ENCODE measurements at places on chromosomes 11 and 22.

DNA sequence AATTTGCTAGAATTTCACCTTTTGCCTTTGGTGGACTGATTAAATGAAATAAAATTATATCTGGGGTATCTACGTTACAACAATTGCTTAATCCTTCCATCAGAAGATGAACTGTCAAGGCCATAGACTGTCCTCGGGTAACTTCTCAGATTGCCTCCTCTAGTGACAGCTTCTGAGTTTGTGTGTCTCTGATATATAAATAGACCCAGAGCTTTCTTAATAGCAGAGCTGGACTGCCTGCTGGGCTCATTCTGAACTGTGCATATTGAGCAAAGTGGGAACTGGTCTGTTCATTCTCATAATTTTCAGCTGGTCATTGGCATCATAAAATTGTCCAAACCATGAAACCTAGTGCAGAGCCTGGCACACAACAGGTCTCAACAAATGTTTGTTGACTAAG is 99.1 kb upstream of the GRAMD1B start:
- DNase-seq = no peak

DNA sequence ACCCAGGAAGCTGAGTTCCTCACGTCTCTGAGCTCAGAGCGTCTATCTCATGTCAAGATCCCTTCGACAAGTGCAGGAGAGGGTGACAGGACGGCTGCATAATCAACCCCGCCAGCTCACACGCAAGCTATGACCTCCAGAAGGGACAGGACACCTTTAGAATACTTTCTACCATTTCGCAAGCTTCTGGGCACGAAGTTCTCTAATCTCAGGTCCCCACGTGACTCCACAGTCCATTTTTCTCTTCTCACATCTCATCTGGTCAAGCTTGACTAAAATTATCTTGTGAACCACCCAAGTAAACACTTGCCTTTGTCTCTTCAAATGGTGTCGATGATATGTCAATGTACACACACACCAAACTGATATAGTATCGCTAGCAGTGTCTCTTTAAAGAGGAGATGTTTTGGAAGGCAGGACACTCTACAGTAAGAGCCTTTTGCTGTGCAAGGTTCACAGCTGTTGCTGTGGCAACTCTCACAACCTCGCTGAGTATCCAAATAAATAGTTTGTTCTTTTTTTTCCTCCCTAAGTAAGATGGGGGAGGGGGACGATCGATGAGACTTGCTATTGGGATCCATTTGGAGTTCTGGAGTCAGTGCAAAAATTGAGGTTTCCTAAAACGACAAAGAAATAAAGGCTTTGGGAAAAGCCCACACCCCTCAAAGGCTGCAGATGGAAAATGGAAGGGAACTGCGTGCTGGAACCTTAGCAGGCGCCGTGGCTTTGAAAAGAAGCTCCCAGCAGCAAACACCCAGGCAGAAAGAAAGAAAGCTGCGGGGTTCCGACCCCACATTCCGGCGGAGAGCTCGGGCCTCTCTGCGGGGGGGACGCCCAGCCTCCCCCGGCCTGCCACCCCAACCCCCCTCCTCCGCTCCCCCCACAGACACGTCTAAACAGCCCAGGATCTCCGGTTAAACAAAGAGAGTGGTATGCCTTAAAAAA is 215.4 kb upstream of the UBASH3B start:
- DNase-seq = no peak

DNA sequence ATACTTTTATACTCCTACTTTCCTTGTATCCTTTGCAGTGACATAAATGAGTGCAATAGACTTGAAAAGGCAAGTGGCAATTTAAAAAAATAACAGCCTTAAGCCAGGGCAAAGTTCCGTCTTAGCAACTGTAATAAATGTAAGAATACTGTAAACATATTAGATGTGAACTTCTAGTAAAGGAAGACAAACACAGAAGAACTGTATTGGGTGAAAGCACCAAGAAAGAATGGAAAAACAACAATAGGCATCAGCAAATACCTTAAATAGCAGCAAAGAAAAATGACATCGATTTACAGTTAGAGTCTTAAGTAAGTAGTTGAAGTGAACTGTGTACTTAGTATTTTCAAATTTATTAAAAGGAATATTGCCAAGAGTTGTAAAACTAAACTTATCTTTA is 75.5 kb upstream of the TP53AIP1 start:
- no peak for DNase-seq

DNA sequence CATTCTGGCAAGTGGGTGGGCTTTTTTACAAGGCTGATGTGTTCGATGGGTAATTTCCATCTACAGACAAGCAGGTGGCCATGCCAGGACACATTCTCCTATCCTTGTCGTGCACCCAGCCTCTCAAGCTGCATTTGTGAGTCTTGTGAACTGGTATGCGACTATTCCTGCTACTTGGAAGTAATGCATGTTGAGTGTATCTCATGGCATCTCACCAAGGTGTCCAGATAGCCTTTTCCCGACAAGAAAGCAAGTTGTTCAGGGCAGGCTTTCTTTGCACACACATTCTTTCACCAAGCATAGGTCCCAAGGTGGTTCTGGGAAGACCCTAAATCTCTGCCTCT is 18.8 kb upstream of the SYT13 start:
- DNase-seq = no peak

GRCh38 chr22:20206709-20207215 is 55.9 kb upstream of the CCDC188 start:
- DNase-seq = no peak

- DNase-seq = no peak
Measured at GRCh38 chr22:42915980-42916765, 59.1 kb upstream of the ARFGAP3 start.

DNA sequence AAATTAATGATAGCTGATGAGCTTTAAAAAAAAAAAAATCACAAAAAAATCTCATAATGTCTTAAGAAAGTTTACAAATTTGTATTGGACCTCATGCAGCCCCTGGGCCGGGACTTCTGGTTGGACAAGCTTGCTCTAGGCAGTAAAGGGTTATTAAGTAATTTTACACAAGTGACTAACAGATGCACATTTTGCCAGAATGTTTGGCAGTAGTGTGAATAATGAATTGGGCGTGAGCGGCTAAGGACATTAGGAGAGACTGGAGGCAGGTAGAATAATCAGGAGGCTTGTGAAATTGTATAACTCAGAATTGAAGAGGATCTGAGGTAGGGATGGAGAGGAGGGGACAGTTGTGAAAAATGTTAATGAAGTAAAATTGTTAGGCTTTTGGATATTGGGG is 77.4 kb downstream of the HIPK3 start:
- DNase-seq = no peak

- no peak for DNase-seq
Measured at GRCh38 chr11:135069890-135070289, 657.8 kb upstream of the B3GAT1 start.

- DNase-seq = no peak
Measured at GRCh38 chr11:76890329-76890728, 29.6 kb downstream of the ACER3 start.

DNA sequence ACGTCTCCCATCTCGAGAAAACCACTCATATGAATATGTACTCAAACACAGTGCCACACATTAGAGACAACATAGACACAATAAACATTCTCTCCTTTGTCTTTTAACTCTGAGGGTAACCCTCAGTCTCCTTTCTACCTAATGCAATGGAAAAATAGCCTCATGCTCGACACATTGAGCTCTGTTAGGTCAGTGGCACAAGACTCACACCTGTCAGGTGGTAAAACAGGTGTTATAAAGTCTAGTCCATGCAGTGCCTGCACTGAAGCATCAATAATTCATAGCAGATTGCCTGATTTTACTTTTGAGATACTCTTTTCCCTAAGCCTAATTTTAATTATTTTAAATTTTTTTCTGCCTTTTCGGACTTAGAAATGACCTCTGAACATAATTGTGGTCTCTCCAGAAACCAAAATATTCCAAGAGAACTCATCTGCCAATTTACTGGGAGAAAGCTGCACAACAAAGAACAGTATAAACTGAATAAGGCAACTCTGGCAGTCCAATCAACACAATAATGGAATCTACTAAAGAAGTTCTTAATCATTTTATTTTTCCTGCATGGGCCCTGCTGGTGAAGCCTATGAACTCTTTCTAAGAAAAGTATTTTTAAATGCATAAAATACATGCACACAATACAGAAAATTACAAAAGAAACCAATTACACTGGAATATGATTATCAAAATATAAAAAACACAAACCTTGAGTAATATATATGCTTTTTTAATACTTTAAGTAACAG is 9.9 kb downstream of the RDX start:
- DNase-seq = no peak

GRCh38 chr22:24128631-24129262 is 52.5 kb upstream of the SUSD2 start:
- no peak for DNase-seq
